Thyroid gland (tissue), 4 donors: ENCODE measurements at places on chromosomes 7 and 10. TPM values are rescaled to one million over a fixed set of nuclear protein-coding genes. Genes with fewer than 3 reads are reported as not detected.

DNA sequence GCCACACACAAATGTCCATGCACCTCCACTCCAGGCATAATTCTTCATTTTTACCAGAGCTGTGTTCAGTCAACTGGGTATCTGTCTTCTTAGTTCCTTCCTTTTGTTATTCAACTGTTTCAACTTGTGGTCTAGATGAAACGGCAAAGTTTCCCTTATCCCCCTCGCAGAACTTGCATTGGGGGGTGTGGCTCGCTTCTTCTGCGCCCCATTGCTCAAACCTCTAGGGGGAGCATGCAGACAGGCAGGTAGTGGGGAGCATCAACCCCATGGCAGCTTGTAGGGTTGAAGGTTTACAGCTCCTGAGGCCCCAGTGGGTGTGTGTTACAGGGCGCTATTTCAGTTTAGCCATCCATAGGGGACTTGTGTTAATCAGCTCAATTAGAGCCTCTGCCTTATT is 38.3 kb upstream of the COBL start:
- no peaks in the 10 kb centered on the region for H3K4me1 ChIP-seq
- no peak for DNase-seq
- no peak overlapping the region for H3K27ac ChIP-seq
- H3K36me3 ChIP-seq, result no peaks in the 10 kb centered on the region
- no peak overlapping the region for H3K4me3 ChIP-seq

DNA sequence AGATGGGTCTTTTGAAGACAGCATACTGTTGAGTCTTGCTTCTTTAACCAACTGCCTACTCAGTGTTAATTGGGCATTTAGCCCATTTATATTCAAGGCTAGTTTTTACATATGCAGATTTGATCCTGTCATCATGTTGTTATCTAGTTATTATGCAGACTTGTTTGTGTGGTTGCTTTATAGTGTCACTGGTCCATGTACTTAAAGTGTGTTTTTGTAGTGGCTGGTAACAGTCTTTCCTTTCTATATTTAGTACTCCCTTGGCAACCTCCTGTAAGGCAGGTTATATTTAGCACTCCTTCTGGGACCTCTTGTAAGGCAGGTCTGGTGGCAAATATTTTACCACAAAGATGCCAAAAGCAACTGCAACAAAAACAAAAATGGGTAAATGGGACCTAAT is 66.7 kb downstream of the TES start:
- peak overlapping the region; percentile 59 for H3K27ac ChIP-seq
- no peak overlapping the region for H3K4me3 ChIP-seq
- no peaks in the 10 kb centered on the region for H3K36me3 ChIP-seq
- no peaks in the 10 kb centered on the region for H3K27me3 ChIP-seq
- H3K4me1 ChIP-seq, result peaks cover 40% of the 10 kb centered on the region
- no peak for DNase-seq

DNA sequence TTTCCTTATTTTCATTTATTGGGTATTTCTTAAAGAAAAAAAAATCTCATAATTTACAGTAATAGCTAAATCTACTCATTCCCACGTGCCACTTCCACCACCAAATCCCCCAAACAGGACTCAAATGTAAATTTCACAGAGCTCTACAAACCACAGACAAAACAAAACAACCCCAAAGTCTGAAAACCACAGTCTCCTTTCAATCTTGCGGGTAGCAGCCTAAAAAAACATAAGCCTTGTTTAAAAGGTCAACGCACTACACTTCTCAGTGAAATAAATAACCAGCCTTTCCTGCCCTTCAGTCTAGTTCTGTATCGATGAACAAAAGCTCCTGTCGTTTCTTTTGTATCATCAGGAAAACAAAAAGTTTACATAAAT is 121.8 kb upstream of the AFAP1L2 start:
- peaks cover 15% of the 10 kb centered on the region for H3K4me1 ChIP-seq
- DNase-seq, result no peak
- no peaks in the 10 kb centered on the region for H3K36me3 ChIP-seq
- H3K27ac ChIP-seq, result peak overlapping the region; percentile 98
- peak overlapping the region; percentile 7 for H3K4me3 ChIP-seq

DNA sequence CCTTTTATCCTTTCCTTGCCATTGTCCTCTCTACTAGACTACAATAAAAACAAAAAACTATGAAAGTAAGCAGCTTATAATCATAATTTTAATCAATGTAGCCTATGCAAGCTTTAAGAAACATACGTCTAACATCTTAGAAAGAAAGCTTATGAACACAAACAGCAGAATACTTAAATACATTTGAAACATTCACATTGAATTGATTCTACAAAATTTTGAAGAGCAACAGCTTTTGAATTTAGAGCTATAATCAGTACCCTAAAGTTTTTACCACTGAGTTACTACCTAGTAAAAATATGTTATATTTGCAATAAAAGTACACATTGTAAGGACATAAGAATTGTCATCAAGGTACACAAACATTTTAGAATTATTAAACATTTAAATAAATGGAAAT is 7.2 kb downstream of the MEOX2 start:
- no peak overlapping the region for H3K27ac ChIP-seq
- no peaks in the 10 kb centered on the region for H3K4me1 ChIP-seq
- H3K4me3 ChIP-seq, result no peak overlapping the region
- H3K27me3 ChIP-seq, result no peaks in the 10 kb centered on the region
- no peak for DNase-seq

DNA sequence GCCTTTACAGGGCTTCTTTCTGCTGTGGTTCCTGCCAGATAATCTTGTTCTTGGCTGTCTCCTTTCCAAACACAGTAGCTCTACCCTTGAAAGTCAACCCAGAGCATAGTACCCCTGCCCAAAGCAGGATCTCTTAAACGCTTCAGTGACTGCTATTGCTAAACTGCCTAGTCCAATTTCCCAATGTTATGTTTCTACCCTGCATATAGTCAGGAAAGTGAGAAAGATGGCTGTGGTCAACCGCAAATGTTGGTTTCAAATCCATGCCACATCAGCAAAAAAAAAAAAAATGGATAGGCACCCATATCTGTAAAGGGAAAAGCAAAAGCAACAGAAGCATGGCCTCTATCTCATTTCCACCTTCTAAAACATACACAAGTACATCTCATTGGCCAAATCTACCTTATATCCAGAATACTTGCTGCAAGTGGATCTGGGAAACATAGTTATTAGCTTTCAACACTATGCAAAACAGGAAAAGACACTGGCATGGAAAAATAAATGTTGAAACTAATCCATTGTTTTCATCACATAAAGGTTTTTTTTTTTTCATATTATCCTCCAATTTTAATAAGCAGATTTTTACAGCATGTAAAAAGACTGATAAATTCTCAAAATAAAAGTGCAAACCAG is 59.8 kb downstream of the DNAJC1 start:
- no peak for DNase-seq
- no peak overlapping the region for H3K27ac ChIP-seq
- H3K27me3 ChIP-seq, result no peaks in the 10 kb centered on the region
- H3K36me3 ChIP-seq, result no peaks in the 10 kb centered on the region
- H3K4me1 ChIP-seq, result peaks cover 9% of the 10 kb centered on the region

GRCh38 chr10:111247781-111248389 is 171.1 kb downstream of the ADRA2A start:
- no peaks in the 10 kb centered on the region for H3K36me3 ChIP-seq
- H3K4me1 ChIP-seq, result no peaks in the 10 kb centered on the region
- no peak overlapping the region for H3K27ac ChIP-seq
- no peak for DNase-seq

DNA sequence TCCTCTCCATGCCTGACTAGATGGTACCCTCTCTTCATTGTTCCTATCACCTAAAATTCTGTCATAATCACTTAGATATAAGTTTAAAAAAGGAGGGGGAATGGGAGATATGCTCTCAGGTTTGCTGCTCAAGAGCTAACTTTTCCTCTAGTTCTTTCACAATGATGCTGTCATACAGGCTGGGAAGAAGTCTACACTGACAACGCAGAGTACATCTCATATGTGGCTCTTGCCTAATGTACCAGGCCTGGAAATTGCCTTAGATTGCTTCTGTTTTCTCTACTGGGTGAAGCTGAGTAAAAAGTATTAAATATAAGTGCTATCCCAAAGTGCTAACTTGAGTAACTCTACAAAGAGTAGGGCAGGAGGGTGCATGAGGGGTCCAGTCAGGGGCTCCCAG is 43.8 kb upstream of the BET1 start:
- no peaks in the 10 kb centered on the region for H3K36me3 ChIP-seq
- DNase-seq, result no peak
- no peak overlapping the region for H3K4me3 ChIP-seq
- peaks cover 9% of the 10 kb centered on the region for H3K4me1 ChIP-seq

GRCh38 chr10:63522995-63523394 is 1.8 kb downstream of the REEP3 start:
- no peak overlapping the region for H3K4me3 ChIP-seq
- no peak for DNase-seq
- H3K27me3 ChIP-seq, result no peaks in the 10 kb centered on the region
- peak overlapping the region; percentile 98 for H3K27ac ChIP-seq
- peaks cover 30% of the 10 kb centered on the region for H3K4me1 ChIP-seq
- H3K36me3 ChIP-seq, result no peaks in the 10 kb centered on the region

DNA sequence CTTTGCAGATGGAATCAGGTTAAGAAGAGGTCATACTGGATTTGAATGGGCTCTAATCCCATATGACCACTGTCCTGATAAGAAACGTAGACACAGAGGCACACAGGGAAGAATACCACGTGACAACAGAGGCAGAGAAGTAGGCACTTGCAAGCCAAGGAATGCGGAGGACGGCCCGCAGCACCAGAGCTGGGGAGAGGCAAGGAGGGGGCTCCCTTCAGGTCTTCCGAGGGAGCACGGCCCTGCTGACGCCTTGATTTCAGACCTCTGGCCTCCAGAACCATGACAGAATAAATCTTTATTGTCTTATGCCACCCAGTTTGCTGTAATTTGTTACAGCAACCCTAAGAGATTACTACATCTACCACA is 44.7 kb upstream of the TMEM213 start:
- H3K4me3 ChIP-seq, result no peak overlapping the region
- no peak overlapping the region for H3K27ac ChIP-seq
- DNase-seq, result peak; percentile 12
- no peaks in the 10 kb centered on the region for H3K27me3 ChIP-seq
- no peaks in the 10 kb centered on the region for H3K36me3 ChIP-seq

DNA sequence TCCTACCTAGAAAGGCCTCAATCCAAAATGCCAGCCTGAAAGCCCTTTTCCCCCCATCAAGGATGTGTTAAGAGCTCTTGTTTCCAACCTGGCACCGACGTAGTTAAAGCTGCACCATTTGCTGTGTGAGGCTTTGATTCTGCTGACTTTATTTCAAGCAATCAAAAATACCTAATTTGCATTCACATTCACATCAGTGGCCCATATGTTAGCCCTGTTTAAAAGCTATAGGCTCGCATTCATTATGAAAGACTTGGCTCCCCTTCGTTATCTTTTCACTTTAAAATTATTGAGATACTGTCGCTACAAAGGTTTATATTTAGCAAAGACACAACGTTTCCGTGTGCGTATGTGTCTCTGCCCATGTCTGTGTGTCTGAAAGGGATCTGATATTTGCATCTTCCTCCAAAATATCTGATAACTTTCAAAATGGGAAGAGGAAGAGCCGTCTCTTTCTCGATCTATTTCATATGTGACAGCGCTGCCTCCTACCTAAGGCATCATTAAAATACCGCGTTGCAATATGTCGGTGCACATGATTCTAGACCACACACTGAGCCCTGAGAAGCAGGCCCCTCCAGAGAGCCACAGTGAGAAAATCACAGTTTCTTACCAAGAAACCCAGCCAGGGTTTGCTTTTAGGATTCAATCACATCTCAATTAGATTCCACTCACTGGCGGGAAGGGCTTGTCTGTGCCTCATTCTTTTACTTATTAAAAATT is 57.1 kb upstream of the ITPRID1 start:
- no peak overlapping the region for H3K4me3 ChIP-seq
- H3K27me3 ChIP-seq, result no peaks in the 10 kb centered on the region
- no peaks in the 10 kb centered on the region for H3K36me3 ChIP-seq
- no peak overlapping the region for H3K27ac ChIP-seq
- no peaks in the 10 kb centered on the region for H3K4me1 ChIP-seq
- no peak for DNase-seq

- H3K4me1 ChIP-seq, result no peaks in the 10 kb centered on the region
- no peaks in the 10 kb centered on the region for H3K36me3 ChIP-seq
- H3K27ac ChIP-seq, result no peak overlapping the region
Measured at GRCh38 chr10:7075110-7075509, 335.7 kb downstream of the SFMBT2 start.

- no peak for DNase-seq
Measured at GRCh38 chr10:82212753-82213152, 337.8 kb downstream of the NRG3 start.

Gene ADIRF
- total RNA-seq, result 66.6 TPM

Gene CALML3
- total RNA-seq, result not detected

Gene CFAP58
- 1.0 TPM for total RNA-seq

Gene GPR141
- total RNA-seq, result not detected
